ENCODE measurements at places on chromosomes 3 and 15.

DNA sequence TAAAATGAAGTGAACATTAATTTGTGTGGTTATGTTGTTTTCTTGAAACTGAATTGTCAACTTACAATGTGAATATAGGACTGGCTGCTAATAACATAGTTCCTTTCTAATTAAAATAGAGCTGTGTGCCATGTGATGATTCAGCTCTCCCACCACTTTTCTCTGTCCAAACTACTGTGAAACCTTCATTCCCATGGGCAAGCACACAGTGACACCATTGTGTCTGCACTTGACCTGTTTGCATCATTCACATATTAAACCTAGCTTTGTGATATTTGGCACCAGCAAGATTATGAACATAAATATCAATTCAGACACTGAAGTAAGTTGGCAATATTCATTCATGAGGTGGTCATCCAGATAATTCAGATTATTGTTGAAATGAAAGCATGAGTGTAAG is 78.8 kb upstream of the TCF12 start:
- DNase-seq: no peak

DNA sequence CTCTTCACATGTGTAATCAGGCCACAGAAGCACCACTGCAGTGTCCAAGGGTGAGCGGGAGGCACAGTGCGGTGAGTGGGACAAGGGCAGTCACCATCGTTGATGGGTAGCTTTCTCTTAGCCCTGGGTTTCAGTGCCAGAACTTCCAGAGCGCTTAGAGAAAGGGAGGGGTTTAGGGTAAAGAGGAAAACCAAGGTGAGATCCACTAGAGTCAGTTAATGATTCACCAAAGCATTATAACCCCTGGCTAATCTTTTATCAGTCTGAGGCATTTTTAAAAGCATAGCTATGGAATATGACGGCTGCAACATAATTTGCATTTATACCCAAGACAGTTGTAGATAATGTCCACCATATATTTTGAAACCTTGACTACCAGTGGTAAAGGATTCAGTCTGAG is 94.8 kb downstream of the SHQ1 start:
- no peak for DNase-seq

GRCh38 chr3:142019794-142020320 is 129.5 kb downstream of the TFDP2 start:
- no peak for DNase-seq

- no peak for DNase-seq
Measured at GRCh38 chr3:122148941-122149627, 34.4 kb upstream of the CASR start.

- no peak for DNase-seq
Measured at GRCh38 chr3:101819649-101820206, 29.6 kb upstream of the NFKBIZ start.

GRCh38 chr3:129398803-129399144 is 29.7 kb downstream of the EFCAB12 start:
- DNase-seq: no peak

DNA sequence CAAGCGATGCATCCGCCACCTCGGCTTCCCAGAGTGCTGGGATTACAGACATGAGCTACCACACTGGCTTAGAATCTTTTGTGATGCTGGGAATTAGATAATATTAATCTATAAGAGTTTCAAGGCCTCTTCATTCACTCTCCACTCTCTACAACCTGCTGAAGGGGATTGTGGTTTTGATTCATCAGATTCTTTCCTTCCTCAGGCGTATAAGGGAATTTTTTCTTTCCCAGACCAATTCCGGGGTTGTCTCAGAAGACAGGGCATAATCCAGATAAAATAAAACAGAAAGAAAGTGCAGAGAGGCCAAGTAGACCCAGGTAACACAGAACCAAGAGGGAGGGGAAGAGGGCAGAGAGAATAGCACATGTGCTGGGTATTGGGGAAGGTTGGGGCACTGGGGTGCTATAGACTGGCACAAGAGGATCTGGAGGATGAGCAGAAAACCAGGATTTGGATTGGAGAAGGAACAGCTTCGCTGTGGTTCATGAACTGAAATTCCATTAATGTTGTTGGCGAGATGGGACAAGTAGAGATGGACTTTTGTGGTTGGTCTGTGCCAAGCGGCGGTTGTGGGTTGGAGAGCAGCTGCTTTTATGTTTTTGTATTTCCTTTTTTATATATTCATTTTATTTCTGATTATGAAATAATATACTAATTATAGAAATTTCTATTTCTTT is 12.8 kb downstream of the ARL6IP5 start:
- DNase-seq: no peak

DNA sequence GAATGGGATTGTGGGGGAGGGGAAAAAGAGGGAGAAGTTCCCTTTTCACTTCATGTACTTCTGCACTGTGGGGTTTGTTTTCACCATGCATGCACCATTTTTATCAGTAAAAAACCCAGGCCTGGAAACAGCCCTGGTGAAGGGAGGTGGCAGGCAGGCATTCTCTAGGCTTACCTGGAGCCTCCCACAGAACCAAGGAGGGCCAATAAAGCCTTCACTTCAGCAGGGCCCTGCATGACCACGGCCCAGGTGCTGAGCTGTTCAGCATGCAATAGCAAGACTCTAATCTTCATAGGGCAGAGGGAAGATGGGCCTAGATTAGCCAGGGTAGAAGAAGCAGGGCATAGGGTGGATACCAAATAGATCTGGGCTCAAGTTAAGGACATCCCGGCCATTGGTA is 49.6 kb downstream of the SCN5A start:
- DNase-seq: no peak

- DNase-seq: no peak
Measured at GRCh38 chr3:71361334-71361890, 222.1 kb downstream of the FOXP1 start.

DNA sequence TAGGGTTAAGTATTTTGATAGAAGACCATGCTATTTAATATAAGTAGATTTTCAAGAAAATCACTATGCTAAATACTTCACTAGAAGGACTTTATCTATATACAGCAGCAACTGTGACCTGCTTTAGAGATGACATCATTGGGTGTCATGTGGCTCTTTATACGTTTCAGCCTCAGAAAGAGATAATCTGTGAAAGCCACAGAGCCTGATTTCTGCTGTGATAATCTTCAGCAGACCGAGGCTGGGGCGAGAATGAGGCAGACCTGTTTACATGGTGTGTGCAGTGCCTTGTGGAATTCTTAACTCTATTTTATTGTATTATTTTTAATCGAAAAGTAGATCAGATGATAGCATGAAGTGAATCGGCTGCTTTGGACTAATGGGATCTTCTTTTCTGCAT is 471.2 kb downstream of the MFSD1 start:
- no peak for DNase-seq

GRCh38 chr15:65529762-65530317 is 423 bp upstream of the HACD3 start:
- DNase-seq: no peak

- no peak for DNase-seq
Measured at GRCh38 chr15:40936234-40936708, 7.1 kb downstream of the DLL4 start.

DNA sequence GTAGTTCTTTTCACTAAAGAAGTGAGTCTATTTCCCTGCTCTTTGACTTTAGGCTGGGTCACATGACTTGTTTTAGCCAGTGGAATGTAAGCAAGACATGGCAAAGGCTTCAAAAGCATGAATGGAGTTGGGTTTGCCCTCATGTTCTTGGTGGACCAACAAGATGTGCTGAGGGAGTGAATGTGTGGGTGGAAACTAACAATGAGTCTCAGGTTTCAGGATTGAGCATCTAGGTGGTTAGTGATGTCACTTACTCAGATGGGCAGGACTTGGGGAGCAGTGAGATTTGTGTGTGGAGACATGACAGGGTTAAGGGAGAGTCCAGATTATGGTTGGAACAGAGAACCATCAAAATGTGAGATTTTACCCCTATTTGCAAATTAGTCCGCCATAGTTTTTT is 181.4 kb upstream of the UBE2E1 start:
- no peak for DNase-seq

DNA sequence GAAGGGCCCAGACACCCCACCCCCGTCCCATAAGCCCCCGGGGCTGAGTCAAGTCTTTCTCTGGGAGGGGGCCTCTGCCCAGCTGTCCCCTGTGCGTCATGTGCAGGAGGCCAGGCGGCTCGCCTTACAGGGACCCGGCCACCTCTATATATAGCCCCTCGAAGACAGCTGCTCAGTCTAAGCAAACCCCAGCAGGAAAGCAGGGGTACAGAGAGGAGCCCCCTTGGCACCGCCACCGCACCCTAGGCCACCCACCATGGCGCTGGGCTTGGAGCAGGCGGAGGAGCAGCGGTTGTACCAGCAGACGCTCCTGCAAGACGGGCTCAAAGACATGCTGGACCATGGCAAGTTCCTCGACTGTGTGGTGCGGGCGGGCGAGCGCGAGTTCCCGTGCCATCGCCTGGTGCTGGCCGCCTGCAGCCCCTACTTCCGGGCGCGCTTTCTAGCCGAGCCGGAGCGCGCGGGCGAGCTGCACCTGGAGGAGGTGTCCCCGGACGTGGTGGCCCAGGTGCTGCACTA is at the start of gene KLHL40:
Gene KLHL40, plus strand, starts transcription at position 175 of the 519 bp plus-strand sequence. Its CDS starts 82 bp downstream, at position 257.
- no peak for DNase-seq

- DNase-seq: peak; percentile 99
Measured at GRCh38 chr3:101676765-101677435, at the start of gene ZBTB11. ZBTB11 (minus strand) TSS chr3:101677132; CDS start chr3:101676914, 218 bp downstream.

DNA sequence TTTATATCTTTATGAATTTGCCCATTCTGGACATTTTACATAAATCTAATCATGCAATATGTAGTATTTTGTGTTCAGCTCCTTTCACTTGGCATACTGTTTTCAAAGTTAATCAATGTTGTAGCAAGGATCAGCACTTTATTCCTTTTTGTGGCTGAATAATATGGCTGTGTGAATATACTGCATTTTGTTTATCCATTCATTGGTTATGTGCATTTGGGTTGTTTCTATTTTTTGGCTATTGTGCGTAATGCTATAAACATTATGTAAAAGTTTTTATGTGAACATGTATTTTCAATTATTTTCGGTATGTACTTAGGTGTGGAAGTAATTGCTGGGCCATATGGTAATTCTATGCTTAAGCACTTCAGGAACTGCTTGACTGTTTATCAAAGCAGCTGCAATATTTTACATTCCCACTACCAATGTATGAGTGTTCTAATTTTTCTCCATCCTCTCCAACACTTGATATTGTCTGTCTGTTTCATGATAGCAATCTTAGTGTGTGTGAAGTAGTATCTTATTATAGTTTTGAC is 101.3 kb upstream of the P2RY1 start:
- no peak for DNase-seq

DNA sequence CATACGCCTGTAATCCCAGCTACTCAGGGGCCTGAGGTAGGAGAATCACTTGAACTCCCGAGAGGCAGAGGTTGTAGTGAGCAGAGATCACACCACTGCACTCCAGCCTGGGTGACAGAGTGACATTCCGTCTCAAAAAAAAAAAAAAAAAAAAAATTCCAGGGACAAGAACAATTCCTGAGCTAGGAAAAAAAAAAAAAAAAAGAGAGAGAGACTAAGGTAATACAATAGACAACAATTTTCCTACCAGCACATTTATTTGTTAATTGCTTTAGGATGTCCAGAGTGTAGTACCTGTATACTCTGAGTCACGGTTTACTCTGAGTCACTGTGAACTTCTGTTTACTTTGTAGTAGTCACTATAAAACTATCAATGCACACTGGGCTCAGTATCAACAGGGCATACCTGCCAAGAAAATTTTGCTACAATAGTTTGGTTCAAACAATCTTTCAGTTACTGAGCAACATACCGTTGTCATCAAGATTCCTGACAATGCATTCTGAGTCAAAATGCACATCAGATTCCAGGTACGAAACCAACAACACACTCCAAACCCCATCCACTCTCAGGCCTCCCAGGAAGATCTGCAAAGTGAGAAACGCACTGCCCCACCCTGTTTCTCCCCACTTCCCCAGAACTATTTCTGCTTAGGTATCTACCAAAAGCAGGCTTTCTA is 28.3 kb downstream of the IGF2BP2 start:
- no peak for DNase-seq

DNA sequence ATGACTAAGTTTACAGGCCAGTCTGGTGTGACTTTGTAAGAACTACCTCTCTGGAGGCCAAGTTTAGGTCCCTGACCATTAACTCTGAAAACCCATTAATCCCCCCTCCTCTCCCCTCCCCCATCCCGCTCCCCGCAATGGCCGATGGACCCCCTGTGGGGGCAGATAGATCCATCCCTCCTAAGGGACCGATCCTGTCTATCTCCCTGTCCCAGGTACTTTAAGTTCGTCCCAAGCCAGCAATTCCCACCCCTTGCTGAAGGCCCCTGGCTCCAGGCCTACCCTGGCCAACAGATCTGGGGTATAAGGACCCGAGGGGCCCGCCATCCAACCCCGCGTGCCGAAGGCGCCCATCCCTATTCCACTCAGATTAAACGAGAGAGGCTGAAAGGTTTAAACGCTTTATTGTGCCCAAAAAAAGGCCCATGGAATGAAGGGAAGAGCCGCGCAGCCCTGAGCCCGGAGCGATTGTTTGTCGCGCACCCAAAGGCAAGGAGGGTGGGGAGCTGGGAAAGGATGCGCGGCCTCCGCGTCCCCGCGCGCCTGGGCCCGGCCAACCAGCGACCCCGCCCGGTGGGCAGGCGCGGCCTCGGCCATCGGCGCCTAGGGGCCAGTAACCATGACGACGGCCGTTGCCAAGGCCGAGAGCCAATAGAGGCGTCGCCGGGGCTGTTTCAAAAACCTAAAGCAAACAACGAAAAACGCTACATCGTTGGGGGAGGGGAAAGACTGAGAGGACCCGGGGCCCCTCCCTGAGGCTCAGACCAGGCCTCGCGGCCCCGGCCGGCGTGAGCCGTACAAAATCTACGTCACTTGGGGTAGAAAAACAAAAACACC is 35.9 kb downstream of the HMCES start:
- DNase-seq: no peak

GRCh38 chr3:73786321-73786807 is 161.6 kb upstream of the PDZRN3 start:
- DNase-seq: no peak

DNA sequence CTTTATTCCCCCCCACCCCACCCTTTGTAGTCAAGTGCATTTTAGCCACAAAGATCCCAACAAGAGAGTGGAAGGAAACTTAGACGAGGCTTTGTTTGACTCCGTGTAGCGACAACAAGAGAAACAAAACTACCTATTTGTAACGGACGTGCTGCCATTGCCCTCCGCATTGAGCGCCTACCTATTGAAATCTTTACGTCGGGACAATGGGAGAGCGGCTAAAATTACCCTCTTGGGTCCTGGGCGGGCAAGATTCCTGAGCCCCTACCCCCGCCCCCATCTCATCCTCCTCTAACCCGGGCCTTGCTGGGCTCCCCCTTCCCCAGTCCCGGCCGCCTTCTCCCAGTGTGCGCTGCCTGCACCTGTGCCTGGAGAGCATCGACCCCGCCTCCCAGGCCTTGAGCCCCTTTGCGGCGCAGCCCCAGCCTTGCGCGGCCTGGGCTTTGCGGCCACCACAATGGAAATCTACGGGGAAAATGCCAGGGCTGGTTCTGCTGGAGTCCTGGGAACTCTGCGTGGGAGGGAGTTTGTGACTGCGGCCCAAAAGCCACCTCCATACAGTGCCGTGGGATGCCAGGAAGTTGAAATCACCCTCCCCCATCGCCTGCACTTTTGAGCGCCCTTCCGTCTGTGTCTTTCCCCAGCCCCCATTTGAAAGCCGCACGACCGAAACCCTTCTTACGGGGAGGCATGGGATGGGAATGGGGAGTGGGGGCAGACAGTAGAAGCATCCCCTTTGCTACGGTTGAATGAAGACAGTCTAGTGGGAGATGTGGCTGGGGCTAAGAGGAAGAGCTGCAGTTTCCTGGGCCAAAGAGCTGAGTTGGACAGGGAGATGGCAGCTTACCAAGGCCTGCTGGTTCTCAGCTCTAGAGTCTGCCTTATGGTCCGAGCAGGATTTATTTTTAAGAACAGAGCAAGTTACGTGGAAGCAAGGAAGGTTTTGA is 1.1 kb upstream of the SOX2 start:
- no peak for DNase-seq
